ENCODE measurements at places on chromosomes 4 and X.

DNA sequence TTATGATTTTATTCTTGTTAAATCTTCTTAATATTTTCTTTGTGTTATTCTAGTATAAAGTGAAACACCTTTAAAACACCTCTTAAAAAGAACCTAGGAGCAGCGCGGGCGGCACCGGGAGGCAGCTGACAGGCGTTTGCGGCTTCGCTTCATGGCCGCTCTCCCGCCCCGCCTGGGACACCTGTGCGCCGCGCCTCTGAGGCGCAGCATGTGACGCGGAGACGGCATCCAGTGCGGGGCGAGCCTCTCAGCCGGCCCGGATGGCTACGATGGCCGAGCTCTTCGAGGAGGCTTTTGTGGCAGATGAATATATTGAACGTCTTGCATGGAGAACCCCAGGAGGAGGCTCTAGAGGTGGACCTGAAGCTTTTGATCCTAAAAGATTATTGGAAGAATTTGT, 1592.7 kb downstream of the TECRL start:
- DNase-seq = no peak

DNA sequence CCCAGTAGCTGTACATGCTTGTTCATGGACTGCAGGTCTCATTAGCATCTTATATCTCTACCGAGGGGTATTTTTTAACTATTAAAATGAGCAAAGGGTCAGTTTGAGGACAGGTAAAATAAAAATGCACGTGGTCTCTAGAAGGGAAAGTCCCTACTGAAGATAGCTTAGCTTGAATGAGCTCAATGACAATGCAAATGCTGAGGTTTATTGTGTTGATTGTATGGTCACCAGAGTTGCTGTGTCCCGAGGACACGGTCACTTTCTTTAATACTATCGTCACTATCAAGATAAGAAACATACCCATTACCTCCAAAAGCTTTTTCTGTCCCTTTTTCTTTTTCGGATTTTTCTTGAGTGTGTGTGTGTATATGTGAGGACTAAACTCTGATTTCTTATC, 250.5 kb upstream of the PRKX start:
- no peak for DNase-seq

DNA sequence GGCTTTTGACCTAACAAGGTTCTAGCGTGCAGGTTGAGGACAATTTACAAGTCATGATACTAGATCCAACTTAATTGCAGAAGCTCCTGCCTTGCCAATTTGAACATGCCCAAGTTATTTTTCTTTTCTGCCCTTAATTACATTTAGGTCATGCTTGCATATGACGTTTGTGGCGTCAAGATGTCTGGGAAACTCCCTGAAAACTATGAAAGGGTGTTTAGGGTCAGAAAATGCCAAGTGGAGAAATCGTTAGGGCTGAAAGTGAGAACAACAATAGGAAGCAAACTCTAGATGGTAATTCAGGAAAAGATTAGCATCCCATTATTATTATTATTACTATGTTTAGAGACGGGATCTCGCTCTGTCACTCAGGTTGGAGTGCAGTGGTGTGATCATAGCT, 38.2 kb upstream of the PLAC8 start:
- no peak for DNase-seq

DNA sequence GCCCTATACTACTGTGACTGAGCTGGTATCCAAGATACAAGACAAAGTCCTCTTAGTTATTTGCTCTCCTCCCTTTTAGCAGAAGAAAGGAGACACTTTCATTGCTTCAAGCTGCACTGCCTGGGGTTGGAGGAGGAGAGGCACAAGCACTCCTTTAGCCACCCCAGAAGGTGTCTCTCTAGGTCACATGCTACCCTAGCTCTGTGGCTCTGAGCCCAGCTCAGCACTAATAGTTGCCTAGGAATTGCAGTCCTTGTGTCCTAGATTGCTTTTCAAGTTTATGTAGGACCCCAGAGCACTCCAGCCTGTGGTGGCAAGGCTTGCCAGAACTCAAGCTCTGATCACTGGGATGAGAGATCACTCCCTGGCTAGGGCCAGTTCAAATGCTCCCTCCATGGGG, 24.4 kb upstream of the LHFPL1 start:
- no peak for DNase-seq

DNA sequence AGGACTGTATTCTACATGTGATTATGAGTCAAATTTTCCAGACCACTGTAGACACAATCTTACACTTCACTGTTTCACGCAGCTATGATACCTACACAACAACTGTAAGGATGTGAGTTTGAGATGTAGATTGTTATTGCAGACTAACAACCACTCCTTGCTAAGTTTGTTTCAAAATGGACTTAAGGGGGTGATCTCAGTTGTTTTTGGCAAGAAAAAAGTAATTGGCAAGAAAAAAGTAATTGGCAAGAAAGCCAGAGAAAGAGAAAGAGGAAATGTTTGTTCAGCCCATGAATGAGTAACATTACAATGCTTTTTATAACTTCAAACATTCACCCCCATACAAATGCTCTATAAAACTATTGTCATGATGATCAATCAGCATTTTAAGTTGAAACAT, 466.4 kb downstream of the DMD start:
- DNase-seq = peak; percentile 8

GRCh38 chrX:46838974-46839480, 2.2 kb downstream of the RP2 start:
- DNase-seq = no peak

GRCh38 chrX:153927672-153927921, 1.5 kb upstream of the ARHGAP4 start:
- no peak for DNase-seq

- no peak for DNase-seq
These were observed 268.8 kb upstream of the GATB start for GRCh38 chr4:152029631-152030030.

Measured in MCF 10A (cell line).